Trophoblast cell (in vitro differentiated cells and primary cell): ENCODE measurements at places on chromosomes 7 and 10.

DNA sequence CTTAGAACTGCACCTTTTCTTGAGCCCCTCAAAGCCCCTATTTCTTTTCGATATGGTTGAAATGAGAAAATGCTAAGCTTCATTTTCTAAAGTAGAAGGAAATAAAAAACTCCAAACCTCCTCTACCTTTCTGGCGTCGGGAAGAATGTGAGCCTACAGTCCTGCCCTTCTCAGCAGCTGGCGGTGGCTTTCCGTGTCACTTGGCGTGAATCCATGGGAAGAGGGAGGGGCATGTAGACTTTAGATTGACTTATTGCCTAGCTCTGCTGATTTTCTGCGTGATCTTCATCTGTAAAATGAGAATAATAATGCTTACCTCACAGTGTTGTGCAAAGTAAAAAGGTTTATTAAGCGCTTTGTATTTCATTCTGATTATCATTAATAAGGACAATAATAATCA is 35.0 kb downstream of the PRR15 start:
- DNase-seq, result no peak

DNA sequence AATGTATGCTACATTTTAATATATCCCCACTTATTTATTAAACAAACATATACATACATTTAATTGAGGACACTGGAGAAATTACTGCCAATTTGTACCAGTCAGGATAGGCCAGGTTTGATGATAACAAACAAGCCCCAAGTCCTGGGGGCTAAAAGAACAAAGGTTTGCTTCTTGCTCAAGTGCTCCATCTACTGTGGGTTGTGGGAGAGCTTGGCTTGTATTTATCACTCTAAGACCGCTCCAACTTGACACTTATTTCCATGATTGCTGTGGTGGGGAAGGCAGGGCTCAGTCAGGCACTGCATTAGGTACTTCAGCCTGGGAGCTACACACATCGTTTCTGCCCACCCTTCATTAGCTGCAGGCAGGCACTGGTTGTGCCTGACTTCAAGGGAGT is 136.6 kb upstream of the ZNF32 start:
- DNase-seq, result no peak

DNA sequence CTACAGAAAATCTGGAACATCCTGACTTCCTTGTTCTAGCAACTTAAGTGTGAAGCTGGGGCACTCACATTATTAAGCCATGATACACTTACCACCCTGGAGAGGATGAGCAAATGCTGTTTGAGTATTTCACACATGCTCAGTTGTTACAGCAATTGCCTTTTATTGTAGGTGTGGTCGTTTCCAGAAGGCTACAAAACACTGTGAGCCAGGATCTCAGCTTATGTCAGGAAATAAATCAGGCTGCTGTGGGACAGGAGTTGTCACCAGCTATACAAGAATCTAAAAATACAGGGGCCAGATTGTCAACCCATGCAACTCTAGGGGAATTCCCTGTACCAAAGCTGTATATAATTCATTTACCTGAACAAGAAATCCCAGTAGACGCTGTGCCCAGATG is 273.3 kb upstream of the SP4 start:
- no peak for DNase-seq

GRCh38 chr10:130039141-130039540 is 71.5 kb downstream of the C10orf143 start:
- DNase-seq, result no peak
